Mesenteric fat pad (tissue), 1 donor: ENCODE measurements at places on chromosomes 4 and X.

DNA sequence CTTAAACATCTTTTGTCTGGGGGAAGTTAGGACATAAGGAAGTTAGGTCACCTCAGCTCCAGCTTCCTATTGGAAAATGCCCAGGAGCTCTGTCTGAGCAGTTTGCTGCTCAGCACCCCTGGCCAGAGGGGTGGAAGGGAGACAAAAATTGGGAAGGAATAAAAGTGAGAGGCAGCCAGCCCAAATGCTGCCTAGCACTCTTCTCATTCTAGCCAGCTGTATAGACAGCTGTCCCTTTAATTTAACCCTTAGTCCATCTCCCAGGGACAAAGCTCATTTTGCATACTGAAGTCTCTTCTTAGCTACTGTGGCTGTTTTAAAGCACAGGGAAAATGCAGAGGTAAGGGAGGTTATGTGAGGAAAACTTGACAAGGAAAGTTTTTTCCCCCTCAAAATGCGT, 89.5 kb upstream of the CITED1 start:
- DNase-seq: no peak

- DNase-seq: no peak
Observed at GRCh38 chr4:154578919-154579318, 11.6 kb downstream of the FGA start.

- no peak for DNase-seq
Observed at GRCh38 chr4:76879731-76880364, 18.1 kb downstream of the SOWAHB start.

DNA sequence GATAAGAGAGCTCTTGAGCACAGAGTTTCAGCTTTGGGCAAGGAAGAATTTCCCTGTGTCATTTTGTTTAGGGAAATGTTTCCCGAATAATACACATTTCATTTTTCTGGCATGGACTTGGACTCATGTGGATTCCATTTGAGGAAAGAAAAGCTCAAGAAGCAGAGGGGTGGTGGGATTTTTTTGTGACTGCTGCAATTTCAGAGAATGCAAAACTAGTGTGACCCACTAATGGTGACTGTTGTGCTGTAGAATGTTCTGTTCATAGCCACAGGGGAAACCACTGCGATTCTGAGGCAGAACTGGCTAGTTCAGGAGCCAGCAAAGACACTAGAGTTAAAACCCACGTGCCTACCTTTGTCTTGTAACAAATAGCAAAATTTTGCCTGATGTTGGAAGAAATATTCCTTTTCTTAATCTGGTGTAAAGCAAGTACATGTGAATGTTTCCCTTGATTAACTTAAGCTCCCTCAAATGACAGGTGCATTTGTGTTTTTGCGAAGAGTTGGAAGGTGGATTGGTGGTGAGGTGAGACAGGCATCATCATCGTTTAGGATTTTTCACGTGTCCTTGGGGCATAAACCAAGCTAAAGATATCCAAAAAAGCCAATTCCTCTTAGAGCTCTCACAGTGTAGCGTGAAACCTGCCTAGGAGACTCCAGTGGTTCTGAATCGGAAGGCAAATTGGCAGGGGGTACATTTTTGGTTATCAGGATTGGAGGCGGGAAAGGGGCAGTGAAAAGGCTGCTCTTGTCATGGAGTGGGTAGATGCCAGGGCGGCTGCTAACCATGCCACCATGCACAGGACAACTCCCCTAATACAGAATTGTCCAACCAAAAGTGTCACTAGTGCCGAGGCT, 38.0 kb upstream of the FAM9C start:
- DNase-seq: no peak

GRCh38 chr4:66014146-66014765, 344.0 kb upstream of the EPHA5 start:
- DNase-seq: no peak

- no peak for DNase-seq
Observed at GRCh38 chr4:98746936-98747335, 88.5 kb upstream of the TSPAN5 start.
